GM03348 (cell line): ENCODE measurements at places on chromosomes 11 and 22.

GRCh38 chr11:72363112-72363511 lies 71.2 kb downstream of the CLPB start:
- DNase-seq = no peak

GRCh38 chr11:45079943-45080719 lies 66.3 kb upstream of the PRDM11 start:
- DNase-seq = no peak

DNA sequence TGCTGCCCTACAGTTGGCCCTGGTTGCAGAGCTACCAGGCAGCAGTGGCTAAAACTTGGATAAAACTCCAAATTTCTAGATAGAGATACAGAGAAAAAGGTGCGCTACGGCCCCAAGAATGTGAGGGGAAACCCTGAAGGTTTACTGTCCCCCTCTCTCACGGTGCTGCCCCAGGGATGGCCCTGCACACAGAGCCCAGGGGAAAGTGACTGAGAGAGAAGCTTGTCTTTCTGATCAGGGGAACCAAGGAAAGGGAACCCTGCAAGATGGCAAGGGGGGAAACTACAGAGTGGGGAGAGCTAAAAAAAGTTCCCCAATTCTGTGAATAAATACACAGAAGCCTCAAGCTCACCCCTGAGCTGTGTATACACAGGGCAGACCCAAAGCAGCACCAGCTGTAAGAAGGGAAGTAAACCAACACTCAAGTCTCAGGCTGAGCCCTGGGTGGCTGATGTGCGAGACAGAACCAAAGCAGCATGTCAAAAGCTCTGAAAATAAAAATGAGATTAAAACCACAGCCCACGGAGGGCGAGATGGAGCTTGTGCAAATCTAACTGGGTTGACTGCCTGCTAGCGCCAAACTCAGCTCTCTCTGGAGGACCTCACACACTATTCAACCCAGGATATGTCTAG lies 22.1 kb downstream of the GNB1L start:
- DNase-seq = peak; percentile 25

GRCh38 chr11:16981651-16982194 lies 32.5 kb downstream of the PLEKHA7 start:
- DNase-seq = peak; percentile 22

DNA sequence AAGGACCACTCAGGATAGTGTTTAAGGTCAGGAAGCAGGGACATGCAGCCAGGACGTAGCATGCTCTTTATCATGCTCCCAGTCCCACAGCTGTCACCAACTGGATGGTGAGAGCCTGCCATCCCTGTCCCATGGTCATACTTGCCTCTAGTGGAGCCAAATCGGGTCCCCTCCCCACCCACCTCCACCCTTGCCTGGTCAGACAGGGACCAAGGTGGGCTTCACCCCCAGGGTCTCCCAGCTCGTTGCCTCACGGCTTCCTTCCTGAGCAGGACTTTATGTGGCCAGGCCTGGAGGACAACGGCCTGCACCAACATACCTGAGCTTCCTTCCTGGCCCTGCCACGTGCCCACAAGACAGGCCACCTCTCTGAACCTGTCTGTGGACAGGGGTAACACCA lies 19.8 kb downstream of the A4GALT start:
- no peak for DNase-seq

DNA sequence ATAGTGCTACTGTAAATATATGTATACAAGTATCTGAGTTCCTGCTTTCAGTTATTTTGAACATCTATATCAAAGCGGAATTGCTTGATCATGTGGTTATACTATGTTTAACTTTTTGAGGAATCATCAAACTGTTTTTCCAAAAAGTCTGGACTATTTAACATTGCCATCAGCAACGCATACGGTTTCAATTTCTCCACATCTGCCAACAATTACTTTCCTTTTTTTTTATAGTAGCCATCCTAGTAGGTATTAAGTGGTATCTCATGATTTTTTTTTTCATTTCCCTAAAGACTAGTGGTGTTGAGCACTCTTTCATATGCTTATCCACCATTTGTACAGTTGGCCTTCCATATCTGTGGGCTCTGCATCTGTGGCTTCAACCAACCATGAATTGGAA lies 1.3 kb upstream of the UBE4A start:
- DNase-seq = no peak

DNA sequence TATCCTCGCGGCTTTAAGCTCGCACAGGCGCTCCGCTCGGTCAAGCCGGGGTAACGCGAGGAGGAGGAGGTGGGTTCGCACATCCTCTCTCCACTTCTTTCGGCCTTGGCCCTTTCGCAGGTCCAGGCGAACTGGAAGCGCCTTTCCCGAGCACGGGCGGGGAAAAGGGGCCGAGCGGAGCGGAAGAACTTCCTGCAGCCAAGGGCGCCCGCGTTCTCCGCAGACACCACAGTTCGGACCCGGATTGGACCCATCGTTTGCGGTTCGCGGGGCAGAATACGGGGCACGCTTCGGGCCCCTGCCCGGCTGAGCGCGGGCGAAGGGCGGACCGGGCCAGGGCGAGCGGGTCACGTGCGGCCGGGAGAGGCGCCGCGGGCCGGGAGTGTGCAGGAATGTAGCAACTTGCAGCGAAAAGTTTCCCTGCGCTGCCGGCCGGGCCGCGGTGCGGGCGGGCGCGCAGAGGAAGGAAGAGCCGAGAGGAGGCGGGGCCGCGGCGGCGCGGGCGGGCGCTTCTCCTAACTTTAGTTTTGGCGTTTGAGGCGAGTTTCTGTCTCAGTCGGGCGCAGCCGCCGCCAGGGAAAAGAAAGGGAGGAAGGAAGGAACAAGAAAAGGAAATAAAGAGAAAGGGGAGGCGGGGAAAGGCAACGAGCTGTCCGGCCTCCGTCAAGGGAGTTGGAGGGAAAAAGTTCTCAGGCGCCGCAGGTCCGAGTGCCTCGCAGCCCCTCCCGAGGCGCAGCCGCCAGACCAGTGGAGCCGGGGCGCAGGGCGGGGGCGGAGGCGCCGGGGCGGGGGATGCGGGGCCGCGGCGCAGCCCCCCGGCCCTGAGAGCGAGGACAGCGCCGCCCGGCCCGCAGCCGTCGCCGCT lies at the start of gene YAP1:
Gene YAP1, plus strand, starts transcription at position 552 of the 865 bp plus-strand sequence. CDS start 402 bp downstream, outside the sequence.
- peak; percentile 93 for DNase-seq

GRCh38 chr22:22815397-22816170 lies 72.0 kb upstream of the IGLL5 start:
- no peak for DNase-seq

DNA sequence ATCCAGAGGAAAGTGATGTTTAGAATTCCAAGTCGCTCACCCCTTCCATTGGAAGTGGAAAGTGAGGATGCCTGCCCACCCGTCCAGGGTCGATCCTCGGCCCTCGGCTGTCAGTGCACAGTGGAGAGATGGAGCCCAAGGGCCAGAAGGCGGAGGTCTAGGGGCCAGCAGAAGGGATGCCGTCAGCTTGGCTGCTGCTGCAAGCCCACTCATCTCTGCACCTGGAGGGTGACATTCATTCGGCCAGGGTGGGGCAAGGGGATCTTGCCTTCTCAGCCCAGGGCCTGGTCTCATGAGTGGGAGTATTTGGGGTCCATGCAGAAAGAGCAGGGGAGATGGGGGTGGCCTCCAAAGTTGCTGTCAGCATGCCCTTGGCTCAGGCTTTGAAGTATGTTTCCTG lies 30.7 kb downstream of the LINC01488 start:
- no peak for DNase-seq

GRCh38 chr11:62921573-62922188 lies 518 bp upstream of the CHRM1 start:
- peak; percentile 43 for DNase-seq

- peak; percentile 94 for DNase-seq
Measured at GRCh38 chr11:130166457-130166784, 6.8 kb downstream of the ST14 start.

DNA sequence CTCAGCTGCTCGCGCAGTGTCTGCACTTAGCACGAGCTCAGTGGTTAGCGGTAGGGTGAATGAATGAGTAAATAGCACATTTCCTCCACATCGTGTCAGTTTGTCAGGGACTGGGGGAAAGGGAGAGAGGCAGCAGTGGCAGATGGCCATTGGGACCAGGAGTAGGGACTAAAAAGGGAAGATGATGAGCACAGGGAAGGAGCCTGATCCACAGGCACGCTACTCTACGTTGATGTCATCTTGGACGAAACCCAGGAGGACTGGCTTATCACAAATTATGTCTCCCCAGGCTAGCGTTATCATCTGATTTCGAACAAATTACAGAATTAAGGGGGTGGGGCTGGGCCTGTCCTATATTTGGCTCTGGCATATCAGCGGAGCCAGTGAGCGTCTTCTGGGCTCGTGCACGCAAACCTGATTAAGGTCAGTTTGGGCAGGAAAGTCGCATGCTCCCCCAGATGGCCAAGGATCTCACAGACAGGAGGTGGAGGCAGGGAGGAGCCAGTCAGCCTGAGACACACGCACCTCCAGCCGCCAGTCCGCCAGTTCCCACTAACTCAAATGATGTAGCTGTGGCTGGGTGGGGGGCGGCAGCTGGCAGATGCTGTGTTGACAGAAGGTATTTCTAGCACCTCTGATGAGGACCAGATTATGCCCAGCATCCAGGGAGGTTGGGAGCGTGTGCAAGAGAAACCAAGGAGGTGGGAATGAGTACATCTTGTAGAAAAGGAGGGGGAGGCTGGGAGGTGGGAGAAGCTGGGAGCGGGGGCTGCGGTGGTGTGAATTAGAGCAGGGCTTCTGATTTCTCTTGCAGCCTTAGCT lies 97.4 kb upstream of the PRDM11 start:
- DNase-seq = no peak

- DNase-seq = no peak
Measured at GRCh38 chr11:5242208-5242607, 7.4 kb downstream of the HBG1 start.

DNA sequence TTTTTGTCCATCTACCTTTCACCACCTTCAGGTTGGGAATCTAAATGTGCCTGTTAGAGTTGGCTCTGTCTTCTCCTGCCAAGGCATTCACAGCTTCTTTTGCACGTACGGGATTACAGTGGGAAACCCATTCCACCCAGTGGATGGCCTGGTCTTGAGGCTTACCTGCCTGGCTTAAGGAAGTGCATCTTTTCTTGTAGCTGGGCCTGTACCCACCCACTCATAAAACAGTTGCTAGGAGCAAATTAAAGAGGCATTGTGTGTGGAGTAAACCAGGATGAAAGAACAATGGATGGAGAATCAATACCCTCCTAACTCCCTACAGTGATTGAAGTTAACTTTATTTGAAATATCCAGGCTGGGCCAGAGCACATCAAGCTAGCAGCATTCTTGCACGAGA lies 71.6 kb downstream of the TEAD1 start:
- DNase-seq = no peak

- DNase-seq = no peak
Measured at GRCh38 chr22:30783021-30783420, 88.3 kb downstream of the OSBP2 start.

DNA sequence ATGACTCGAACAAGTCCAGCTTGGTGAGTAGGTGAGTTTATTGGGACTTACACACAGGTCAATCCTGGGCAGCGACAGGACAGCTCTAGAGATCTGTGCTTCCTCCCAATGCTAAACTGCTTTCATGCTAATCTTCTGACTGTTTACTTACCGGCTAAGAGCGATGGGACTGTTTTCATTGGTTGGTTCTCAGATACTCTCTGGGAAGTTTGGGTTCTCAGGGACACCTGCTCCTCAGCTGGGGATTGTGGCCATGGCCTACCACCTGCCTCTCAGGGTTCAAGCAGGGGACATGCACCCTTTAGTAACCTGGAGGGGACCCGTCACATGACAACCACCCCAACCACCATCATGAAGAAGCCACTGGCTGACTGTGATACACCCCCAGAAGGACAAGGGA lies 13.1 kb downstream of the APOL2 start:
- DNase-seq = no peak

GRCh38 chr22:43985532-43985931 lies 30.3 kb downstream of the SAMM50 start:
- DNase-seq = no peak

DNA sequence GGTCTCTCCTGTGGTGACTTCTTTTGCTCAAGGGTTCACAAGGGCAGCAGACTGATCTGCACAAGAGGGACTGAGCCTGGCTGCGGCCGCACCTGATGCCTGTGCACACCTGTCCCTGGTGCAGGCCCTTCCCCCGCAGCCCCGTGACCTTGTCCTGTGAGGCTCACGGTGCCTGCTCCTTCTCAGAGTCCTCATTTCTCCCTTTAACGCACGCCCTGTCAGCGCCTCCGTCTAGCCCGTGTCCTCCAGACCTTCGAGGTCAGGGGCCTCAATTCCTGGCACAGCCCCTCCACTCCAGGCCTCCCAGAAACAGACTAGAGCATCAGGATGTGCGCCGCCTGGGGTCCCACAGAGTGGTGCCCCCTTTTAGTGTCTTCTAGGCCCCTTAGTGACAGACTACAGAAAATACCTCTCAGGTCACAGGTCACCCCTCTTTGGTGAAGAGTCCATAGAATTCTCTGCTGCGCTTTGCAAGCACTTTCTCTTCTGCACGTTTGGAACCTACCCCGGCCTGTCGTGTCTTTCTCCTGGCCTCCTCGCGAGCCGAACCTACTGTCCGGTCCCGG lies 1.0 kb upstream of the DRD4 start:
- DNase-seq = no peak

GRCh38 chr11:11363674-11364073 lies 10.6 kb upstream of the CSNK2A3 start:
- no peak for DNase-seq

- DNase-seq = peak; percentile 35
Measured at GRCh38 chr22:27507111-27507611, 294.4 kb downstream of the MN1 start.

- DNase-seq = no peak
Measured at GRCh38 chr11:5345831-5346230, 2.5 kb upstream of the OR51B5 start.

- DNase-seq = no peak
Measured at GRCh38 chr22:29314537-29315285, 786 bp downstream of the RASL10A start.

DNA sequence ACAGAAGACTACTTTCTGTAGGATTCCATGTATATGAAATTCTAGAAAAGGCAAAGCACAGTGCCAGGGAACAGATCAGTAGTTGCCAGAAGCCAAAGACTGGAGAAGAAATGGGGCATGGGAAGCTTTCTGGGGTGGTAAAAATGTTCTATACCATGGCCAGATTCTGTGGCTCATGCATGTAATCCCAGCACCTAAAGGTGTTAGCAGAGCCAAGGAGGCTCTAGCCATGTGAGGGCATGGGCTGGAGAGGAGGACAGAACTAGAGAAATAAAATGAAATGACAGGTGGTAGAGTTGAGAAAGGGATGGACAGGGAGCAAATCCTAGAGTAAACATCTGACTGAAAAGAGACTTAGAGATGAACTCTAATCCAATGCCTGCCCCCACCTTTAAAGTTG lies 26.9 kb upstream of the HMGXB4 start:
- no peak for DNase-seq

- no peak for DNase-seq
Measured at GRCh38 chr22:47355776-47356510, 593.5 kb downstream of the TBC1D22A start.
